ENCODE measurements at places on chromosomes 2 and 18. TPM values are rescaled to one million over a fixed set of nuclear protein-coding genes. Genes with fewer than 3 reads are reported as not detected.
A peak's percentile ranks its signal among the peaks of the same experiment; 100 is the strongest.

The THOC1 gene
- 37.7 TPM for polyA plus RNA-seq

The DES gene
- 1,880 TPM for polyA plus RNA-seq

The ST8SIA5 gene
- polyA plus RNA-seq, result 3.4 TPM

The TWIST2 gene
- polyA plus RNA-seq, result 36.6 TPM

- DNase-seq, result no peak
These were observed 20.4 kb downstream of the MBP start for GRCh38 chr18:77111951-77112746.

DNA sequence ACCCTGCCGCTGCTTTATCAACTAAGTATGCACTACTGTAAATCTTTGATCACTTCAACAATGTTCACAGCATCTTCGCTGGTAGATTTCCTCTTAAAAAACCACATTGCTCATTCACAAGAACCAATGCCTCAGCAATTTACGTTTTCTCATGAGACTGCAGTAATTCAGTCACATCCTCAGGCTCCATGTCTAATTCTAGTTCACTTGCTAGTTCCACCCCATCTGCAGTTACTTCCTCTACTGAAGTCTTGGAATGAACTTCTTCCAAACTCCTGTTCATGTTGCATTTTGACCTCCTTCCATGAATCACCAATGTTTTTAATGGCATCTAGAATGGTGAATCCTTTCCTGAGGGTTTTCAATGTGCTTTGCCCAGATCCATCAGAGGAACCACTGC, 35.8 kb downstream of the PRELID3A start:
- no peak for DNase-seq

GRCh38 chr2:160918906-160919503, 241.2 kb upstream of the TANK start:
- no peak for DNase-seq

GRCh38 chr2:12688091-12688490, 28.6 kb upstream of the TRIB2 start:
- no peak for DNase-seq

GRCh38 chr2:42859006-42859552, 66.7 kb upstream of the HAAO start:
- peak; percentile 67 for DNase-seq

DNA sequence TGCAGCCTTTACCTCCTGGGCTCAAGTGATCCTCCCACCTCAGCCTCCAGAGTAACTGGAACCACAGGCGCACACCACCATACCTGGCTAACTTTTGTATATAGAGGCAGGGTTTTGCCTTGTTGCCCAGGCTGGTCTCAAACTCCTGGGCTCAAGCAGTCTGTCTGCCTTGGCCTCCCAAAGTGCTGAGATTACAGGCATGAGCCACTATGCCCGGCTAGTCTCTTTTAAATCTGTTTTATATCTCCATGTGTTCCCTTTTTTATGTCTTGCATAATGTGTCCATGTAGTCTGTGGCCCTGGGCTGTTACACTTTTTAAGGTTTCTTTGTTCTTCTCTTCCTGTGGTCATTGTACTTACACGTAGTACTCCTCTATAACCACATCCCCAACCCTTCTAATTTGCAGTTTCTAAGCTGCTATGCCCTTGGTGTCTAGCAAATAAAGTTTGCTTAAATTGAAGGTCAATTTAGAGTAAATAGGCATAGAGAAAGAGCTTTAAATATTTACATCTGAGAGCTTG, 168.2 kb downstream of the MCFD2 start:
- no peak for DNase-seq

GRCh38 chr2:221570321-221570935, 1.7 kb downstream of the EPHA4 start:
- DNase-seq, result peak; percentile 14
